GM13976 (cell line): ENCODE measurements at places on chromosomes 1 and 21.

DNA sequence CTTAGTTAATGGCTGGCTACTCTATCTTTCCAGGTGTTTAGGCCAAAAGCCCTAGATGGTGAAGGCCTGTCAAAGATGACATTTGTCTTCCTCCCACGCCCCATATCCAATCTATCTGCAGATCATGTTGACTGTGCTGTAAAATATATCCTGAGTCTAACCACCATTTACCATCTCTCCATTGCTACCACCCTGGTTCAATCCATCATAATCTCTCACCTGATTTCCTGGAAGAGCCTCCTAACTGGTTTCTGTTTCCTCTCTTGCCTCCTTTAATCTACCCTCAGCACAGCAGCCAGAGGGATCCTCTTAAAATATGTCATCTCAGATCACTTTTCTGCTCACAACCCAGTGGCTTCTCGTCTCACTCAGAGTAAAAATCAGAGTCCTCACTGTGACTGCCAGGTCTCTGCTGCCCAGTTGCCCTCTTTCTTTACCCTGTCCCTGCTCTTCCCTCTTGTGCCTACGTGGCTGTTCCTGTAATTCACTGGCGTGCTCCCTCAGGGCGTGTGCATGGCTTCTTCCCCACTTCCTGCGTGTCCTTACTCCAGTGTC, 17.8 kb downstream of the TMEM50A start:
- no peak for DNase-seq

- DNase-seq = no peak
Observed at GRCh38 chr21:37527103-37527502, 160.5 kb downstream of the DYRK1A start.

DNA sequence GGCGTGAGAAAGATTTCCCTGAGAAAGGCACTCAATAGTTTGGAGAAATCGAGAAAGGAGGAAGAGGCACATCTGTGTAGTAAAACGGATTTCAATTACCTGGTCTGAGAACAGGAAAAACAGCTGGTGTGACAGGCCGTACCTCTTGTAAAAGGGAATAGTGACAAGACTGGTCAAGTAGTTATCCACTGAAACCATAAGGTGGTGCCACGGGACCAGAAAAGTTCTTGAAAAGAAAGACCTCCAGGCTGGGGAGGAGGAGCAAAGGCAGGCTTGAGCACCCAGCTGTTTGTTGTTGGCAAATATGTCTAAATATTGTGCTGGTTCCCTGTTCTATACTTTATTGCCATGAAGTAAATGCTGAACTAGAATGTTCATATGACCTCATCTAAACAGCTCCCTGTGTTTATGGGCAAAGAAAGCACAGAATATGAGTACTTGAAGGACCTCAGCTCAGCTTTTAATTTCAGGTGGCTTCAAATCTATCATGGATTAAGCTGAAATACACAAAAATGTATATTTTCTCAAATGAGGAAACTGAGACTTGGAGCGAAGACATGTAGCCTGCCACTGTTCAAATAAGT, 4.0 kb downstream of the HAO2 start:
- peak; percentile 42 for DNase-seq

DNA sequence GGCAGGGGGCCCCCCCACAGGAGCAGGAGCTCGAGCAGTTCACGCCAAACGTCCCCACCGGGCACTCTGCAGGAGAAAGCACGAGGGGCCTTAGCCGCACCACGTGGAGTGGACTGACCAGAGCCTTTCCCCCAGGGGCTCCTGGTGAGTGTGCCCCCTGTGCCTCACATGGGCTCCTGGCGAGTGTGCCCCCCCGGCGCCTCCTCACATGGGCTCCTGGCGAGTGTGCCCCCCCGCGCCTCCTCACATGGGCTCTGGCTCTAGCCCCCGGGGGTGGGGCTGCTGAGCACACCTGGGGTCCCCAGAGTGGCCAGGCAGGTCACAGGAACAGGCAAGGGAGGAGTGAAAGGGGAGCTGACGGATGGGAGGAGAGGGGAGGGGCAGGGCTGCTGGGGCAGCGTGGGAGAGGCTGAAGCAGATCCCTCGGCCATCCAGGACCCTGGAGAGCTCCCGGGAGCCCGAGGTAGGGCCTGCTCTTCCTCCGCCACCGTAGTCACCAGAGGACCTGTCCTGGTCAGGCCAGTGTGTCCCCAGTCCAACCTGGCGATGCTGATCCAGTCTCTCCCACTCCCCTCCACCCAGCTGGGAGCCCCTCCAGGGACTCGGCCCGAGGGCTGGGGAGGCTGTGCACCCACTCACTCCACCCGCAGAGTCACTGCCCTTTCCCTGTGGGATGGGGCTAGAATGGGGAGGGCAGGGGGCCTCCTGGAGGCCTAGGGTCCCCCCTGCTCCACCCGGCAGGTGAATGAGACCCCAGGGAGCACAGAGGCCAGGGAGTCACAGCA, 47.6 kb downstream of the ARHGEF16 start:
- peak; percentile 80 for DNase-seq

DNA sequence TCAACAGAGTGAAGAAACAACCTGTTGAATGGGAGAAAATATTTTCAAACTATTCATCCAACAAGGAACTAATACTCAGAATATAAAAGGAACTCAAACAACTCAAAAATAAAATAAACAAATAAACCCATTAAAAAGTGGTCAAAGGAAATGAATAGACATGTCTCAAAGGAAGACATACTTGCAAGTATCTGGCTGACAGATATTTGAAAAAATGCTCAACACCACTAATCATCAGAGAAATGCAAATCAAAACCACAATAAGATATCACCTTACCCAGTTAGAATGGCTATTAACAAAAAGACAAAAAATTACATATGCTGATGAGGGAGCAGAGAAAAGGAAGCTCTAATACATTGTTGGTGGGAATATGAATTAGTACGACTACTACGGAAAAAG, 38.2 kb downstream of the TNFSF4 start:
- no peak for DNase-seq

GRCh38 chr1:108554682-108555427, 5.0 kb upstream of the EEIG2 start:
- no peak for DNase-seq

DNA sequence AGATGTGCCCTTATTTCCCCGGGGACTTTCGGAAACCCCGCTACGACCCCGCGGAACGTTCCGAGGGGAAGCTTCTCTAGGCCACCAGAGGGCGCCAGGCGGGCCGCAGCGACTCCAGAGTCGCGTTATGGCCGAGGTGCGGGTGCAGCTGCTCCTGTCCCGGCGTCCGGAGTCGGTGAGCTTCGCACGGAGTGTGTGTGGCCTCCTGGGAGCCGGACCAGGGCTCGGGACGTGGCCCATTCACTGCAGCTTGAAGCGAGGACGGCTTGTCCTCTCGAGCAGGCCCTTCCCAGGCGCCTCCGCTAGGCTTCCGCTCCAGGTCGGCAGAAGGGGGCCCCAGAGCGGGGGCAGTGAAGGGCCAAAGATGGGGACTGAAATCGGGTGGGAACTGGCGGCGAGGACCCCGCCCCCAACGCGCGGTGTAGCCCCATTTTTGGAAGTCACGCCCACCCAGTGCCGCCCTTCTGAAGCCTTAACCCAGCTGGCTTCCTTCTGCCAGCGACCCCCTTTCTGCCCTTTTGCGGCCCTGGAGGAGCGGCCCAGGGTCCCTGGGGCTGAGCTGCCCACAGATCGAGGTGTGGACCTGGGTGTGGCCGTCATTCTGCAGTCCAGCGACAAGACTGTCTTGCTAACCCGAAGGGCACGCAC, at the start of gene NUDT17:
TSS of gene NUDT17 (plus strand) at position 117 of the 648 bp plus-strand sequence. CDS start at position 128, 11 bp downstream.
- peak; percentile 89 for DNase-seq

GRCh38 chr1:233105225-233105624, 154.8 kb downstream of the NTPCR start:
- DNase-seq = no peak
